NCI-H1092 (cell line): ENCODE measurements at places on chromosomes 7 and 10.

DNA sequence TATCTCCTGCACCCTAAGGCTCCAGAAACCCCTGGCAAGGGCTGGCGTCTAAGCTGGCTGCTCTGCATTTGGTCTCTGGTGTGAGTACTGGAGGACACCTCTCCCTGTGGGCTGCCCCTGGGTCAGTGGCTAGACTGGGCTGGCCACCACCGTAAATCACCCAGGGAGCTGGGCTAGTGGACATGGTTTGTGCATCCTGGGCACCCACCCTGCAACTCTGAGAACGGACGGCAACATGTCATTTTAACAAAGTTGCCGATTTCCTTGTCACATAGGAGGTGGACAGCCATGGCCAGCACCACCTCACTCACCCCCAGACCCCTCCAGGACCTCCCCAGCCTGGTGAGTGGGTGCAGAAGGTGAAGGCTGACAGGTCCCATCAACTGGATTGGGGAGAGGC lies 26.8 kb upstream of the PCBD1 start:
- no peak for DNase-seq

DNA sequence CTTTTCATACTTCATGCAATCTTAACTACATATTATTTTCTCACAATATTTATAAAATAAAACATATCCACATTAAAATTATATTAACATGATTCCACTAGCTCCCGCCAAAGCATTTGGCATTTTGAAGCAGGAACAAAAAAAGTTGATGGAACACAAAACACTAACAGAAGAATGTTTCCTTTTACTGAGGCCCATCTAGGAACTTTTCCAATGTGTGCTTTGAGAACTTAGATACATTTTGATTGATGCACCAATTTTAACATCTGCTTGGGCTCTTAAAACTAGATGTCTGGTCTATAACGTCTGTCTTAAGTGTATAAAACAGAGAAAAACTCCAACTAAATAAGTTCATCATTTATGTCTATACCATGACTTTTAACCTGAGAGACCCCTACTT lies 1214.8 kb downstream of the SORCS1 start:
- no peak for DNase-seq

GRCh38 chr10:128143531-128143930 lies 17.3 kb upstream of the MKI67 start:
- no peak for DNase-seq

DNA sequence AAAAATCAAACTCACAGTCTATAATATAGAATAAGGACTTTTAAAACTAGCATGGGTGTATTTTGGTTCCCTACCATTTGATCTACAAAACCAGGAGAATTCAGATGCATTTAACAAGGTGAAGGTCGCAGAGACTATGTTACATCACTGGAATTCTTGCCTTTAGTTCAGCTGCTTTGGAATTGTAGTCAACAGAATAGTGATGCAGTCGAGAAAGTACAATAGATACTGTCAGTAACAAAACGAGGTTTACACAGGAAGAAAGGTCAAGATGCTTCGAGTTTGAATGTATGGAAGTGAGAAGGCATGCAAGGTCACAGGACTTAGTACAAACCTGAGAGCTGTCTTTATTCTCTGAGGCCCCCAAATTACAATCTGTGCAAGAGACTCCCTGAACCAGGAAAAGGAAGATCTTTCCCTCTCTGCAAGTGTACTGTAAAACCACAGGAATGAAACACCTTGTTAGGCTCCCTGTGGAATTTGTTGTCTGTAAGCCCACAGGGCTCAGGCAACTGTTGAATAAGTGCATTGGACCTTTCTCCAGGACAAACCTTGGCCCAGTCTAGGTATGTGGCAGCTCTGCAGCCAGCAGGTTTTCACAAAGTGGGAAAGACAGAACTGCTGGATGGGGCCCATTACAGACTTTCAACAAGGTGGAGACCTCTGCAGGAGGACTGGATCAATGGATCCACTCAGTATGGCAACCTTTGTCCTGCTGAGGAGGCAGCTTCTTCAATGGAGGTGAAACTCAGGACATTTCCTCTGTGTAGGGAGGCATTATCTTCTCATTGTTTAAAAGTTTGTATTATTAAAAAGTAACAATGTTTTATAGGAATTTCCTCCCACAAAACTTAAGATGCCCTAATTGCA lies 101.1 kb upstream of the GSDME start:
- DNase-seq: no peak

DNA sequence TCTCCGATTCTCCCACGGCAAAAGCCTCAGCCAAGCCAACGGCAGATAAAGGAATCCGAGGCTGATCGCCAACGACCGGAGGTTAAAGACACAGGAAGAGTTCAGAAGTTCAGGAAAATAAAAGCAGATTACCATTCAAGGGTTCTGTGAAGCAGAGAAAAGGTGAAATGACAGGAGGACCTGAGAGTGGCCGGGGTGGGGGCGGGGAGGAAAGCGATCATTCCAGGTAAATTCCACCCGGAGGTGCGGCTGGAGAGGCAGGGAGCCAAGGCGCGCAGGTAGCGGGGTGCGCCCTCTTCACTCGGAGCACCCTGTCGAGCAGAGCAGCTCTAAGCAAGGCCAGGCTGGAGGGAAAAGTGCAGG lies 35.3 kb upstream of the SEPHS1 start:
- DNase-seq: no peak

GRCh38 chr10:131693766-131694165 lies 207.0 kb upstream of the PPP2R2D start:
- DNase-seq: no peak

- no peak for DNase-seq
Observed at GRCh38 chr7:37445064-37445723, 3.5 kb downstream of the ELMO1 start.

- no peak for DNase-seq
Observed at GRCh38 chr10:35185260-35186034, 58.8 kb downstream of the CREM start.

GRCh38 chr10:1870491-1870890 lies 133.2 kb upstream of the ADARB2 start:
- DNase-seq: no peak

DNA sequence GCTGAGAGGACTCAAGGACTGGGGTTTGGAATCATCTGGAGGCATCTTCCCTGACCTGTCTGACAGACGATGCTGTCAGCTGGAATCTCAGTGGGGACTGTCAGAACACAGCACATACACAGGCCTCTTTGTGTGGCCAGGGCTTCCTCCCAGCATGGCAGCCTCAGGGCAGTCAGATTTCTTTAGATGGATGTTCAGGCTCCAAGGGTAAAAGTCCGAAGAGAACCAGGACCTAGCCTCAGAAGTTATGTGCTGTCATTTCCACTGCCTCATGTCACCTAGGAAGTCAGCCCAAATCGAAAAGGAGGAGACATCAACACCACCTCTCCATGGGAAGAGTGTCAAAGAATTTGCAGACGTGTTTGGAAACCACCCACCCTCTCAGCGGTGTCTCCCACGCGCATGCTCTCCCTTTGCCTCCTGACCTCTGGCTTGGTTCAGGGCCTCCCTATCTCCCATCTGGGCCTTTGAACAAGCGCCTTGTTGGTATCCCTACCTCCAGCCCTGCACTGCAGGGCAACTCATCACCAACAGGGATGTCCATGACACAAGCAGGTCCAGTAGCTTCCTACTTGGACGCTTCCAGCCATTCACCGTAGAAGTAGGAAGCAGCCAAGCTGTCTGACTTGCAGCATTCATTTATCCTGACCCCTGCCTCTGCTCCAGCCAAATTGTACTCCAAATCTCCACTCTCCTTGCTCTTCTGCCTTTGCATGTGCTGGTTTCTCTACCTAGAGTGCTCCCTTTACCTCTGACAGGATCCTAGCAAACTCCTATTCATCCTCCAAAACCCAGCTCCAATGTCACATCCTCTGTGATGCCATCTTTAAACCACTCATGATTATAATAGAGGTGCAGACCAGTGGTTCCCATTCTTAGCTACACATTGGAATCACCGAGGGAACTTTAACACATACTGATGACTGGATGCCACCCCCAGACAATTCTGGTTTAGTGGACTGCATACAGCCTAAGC lies 121.6 kb downstream of the OAT start:
- DNase-seq: no peak

DNA sequence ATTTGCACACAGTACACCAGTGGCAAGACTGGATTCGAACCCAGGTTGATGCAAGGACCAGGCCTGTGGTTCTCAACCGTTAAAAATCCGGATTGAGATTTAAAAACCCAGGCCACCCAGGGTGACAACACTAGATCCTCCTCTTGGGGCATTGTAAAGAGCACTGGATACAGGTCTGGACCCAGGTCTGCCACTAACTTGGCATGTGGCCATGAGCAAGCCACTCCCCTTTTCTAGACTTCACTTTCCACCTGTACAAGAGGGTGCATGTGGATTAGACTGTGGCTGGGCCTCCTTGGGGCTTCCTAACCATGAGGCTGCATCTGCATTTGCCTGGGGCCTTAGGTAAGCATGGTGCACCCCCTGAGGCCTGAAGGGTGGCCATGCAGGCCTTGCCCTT lies 21.7 kb upstream of the SLC29A3 start:
- DNase-seq: no peak

- no peak for DNase-seq
Observed at GRCh38 chr10:51106311-51106945, 32.1 kb downstream of the PRKG1 start.

GRCh38 chr7:39720586-39720985 lies 97.2 kb downstream of the RALA start:
- DNase-seq: no peak

DNA sequence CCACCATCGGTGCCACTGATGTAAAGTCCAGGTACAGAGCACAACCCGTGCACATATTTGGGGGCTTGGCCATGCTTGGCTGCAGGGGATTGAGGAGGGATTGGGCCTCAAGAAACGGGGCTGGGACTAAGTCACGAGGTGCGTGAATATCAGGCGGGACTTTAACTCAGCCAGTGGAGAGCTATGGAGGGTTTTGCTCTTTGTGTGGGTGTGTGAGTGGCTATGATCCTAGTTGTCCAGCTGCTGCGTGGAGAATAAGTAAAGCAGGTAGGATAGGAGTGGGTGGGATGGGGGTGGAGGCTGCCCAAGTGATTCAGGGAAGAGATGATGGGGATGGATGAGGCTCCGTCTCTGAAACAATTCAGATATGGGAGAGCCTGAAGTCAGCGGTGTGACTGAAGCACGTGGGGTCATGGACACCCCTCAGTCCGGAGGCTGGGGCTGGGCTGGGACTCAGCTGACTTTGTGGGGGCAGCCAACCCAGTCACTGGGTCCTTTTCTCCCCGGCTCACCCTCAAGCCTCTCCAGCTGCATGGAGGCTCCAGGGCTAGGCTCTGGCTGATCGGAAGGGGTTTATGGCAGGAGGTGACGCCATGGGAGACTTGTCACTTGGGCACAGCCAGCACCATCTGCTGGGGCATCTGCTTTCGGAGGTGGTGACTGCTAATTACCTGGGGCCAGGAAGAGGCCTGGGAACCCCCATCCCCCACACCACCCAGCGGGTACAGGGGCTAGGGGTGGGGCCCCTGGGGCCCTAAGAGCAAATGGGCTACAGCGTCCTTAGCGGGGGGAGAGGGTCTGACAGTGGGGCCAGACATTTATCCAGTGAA lies 1.7 kb upstream of the LFNG start:
- DNase-seq: no peak

GRCh38 chr7:147535701-147536111 lies 1054.9 kb upstream of the C7orf33 start:
- no peak for DNase-seq

DNA sequence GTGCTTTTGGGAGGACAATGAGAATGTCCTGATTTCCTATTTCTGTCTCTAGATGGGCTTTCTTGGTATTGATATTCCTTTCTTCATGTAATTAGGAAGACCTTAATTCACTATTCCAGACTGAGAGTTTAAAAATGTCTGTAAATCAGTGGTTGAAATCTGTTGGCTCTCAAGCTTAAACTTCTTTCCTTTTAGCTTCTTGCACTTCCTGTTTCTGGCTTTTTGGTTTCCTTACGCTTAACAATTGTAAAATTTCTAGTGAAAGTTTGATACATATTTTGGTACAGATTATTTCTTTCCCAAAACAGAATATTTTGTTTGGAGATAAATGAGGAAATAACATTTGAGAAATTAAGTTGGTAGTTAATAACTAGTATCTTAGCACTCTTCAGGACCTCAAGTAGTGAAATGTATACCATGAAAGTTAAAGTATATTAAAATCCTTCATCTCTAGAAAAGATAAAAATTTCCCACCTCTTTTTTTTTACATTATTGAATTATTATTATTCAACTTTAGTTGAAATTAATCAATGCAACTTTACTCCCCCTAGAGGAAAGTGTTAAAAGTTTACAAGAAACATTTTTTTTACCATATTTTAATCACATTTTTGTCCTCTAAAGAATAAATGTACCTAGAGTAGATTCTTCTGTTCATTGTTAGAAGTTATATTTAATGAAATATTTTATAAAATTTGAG lies 137.2 kb downstream of the PHTF2 start:
- DNase-seq: no peak

GRCh38 chr10:82468453-82468852 lies 593.5 kb downstream of the NRG3 start:
- DNase-seq: no peak

DNA sequence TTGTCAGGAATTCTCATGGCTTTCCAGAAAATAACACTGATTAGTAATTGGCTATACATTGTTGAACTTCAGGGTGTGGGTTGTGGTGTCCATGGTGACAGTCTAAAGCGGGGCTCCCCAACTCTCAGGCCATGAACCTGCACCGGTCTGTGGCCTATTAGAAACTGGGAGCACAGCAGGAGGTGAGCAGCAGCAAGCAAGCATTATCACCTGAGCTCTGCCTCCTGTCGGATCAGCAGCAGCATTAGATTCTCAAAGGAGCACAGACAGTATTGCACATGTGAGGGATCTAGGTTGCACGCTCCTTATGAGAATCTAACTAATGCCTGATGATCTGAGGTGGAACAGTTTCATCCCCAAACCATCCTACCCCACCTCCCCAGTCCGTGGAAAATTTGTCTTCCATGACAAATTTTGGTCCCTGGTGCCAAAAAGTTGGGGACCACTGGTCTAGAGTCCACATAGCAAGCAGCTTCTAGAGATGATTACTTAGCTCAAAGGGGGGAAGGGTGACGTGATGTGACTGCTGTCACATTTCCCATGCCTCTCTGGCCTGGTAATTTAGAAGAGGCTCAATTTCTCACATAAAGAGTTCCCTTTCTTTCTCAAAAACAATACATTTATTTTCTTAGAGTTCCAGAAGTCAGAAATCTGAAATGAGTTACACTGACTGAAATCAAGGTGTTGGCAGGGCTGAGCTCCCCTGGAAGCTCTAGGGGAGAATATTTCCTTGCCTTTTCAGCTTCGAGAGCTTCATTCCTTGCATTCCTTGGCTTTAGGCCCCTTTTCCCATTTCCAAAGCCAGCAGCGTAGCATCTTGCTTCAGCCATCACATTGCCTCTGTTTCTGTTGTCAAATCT lies 17.6 kb upstream of the FAM221A start:
- no peak for DNase-seq

GRCh38 chr10:43404704-43405084 lies 4.3 kb downstream of the HNRNPF start:
- no peak for DNase-seq

DNA sequence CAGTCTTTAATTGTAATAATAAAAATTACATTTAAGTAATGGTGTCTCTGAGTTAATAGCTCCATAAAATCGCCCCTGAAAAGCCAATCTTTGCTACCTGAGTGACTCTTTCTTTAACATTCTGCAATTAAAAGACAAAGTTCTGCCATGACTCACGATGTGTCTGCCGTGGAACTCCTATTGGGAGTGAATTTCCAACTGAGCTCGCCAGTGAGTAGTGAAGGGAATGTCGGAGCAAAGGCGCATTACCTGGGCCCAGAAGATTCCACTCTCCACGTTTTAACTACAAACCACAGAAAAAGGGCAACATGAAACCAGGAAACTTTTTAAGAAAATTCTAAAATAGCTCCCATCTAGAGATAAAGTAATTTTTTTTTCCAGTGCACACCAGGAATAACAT lies 36.9 kb upstream of the RNF32 start:
- DNase-seq: no peak

- no peak for DNase-seq
Observed at GRCh38 chr7:21965291-21965690, 19.6 kb upstream of the CDCA7L start.
